ENCODE measurements at places on chromosomes 16 and 17.

GRCh38 chr17:2212400-2212981, 91.1 kb downstream of the SMG6 start:
- DNase-seq: peak; percentile 63

DNA sequence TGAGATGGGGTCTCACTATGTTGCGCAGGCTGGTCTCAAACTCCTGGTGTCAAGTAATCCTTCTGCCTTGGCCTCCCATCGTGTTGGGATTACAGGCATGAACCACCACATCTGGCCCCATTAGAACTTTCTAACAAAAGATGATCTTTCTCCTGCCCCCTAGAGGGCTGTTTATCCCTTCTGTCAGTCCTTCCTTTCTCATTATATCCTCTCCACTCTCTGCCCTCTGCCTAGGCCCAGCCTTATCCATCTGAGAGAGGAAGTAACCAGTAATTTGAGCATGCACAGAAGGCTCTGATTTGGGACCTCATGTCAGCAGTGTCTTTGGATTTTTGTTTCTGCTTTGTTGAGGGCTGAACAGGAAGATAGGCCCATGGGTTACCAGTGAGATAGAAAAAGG, 4.4 kb upstream of the DHX40 start:
- DNase-seq: peak; percentile 45

- peak; percentile 17 for DNase-seq
These were observed 65.6 kb downstream of the SMG6 start for GRCh38 chr17:2237950-2238349.

DNA sequence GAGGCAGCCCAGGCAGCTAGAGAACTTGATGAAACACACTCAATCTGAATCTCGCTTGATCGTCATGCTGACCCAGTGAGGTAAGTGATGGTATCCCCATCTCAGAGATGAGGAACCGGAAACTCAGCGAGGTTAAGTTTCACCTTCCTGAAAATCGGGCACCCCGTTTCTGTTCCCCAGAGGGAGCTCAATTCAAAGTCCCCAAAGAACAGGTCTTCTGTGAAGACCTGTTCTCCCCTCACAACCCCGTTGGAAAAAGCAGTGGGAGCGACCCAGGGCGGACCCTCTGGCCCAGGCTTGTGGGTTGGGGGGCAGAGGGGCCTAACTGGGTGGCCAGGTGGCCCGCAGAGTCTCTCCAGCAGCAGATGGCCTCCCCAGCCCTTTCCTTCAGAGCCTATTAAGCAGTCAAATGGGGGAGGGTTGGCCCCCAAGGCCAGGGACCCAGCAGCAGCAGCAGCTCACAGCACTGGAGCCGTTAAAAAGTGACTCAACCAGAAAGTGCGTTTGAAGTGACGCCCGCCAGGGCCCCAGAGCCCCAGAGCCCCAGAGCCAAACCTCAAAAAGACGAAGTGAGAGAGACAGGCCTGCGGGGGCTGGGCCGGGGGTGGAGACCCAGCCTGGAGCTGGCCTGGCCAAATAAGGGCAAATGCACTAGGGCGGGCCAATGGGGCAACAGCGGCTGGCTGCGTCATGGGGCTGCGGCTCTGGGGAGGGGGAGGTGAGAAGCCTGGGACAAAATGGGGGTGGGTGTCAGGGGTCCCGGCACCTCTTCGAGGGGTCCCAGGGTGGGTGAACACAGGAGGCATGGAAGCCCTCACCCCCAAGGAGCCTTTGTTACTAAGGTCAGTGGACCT, 9.2 kb upstream of the TSPOAP1 start:
- peak; percentile 98 for DNase-seq

DNA sequence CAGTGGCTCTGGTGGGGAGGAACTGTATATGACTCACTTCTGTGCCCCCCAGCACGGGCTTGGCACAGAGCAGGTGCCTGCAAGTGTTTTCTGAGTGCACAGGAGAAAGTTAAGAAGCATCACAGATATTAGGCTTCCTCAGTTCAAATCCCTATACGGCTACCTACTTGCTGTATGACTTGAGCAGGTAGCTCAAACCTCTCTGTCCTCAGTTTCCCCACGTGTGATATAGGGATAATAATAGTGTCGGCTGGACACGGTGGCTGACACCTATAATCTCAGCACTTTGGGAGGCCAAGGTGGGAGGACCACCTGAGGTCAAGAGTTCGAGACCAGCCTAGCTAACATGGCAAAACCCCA, 95.7 kb downstream of the C16orf78 start:
- DNase-seq: no peak

DNA sequence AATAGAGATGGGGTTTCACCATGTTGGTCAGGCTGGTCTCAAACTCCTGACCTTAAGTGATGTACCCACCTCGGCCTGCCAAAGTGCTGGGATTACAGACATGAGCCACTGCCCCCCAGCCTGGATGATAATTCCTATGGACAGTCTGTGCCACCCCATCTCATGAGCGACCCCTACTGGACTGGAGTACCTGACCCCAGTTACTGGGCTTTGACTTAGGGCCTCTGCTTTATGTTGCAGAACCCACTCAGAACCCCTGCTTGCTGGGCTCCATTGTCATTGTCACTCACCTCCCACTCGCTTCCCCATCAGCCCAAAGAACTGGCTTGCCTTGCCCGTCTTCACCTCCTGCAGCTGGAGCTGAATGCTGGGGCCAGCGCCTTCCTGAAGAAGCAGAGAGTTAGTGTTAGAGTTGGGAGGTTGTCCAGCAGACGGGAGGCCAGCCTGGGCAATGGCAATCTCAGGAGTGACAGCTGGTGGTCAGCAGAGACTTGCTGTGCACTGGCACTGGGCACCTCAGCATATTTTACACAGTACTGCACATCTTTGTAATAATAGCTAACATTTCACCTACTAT, 4.0 kb downstream of the TAC4 start:
- no peak for DNase-seq

DNA sequence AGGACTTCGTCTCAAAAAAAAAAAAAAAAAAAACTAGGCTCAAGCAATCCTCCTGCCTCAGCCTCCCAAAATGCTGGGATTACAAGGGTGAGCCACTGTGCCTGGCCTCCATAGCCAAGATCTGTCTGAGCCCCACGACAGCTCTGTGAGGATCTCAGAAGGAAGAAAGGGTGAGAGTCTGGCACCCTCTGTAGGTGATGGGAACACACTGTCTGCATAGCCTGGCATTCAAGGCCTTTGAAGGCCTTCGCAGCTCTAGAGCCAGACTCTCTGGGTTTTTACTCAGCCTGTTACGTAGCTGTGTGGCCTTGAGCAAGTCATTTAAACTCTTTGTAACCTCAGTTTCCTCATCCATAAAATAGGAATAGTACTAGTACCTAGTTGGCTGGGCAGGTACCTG, 6.3 kb upstream of the XPO6 start:
- DNase-seq: peak; percentile 65

All from EL (cell line).